A549 treated with dexamethasone at 1 μM for 4 hours (cell line): ENCODE measurements at places on chromosomes 3 and 15. TPM values are rescaled to one million over a fixed set of nuclear protein-coding genes. Genes with fewer than 3 reads are reported as not detected.

IQCH gene
- 1.0 to 2.1 TPM (median 1.6 TPM) in 5 replicates for total RNA-seq

FBXL2 gene
- 6.2 to 10.2 TPM (median 7.4 TPM) in 5 replicates for total RNA-seq

GLCE gene
- total RNA-seq = 14.5 to 17.2 TPM (median 17.1 TPM) in 5 replicates

CPLX3 gene
- total RNA-seq = 0.05 to 0.06 TPM in 2 of 5 replicates, not detected in the others

ILDR1 gene
- not detected in 5 replicates for total RNA-seq

TRH gene
- not detected in 5 replicates for total RNA-seq

IGSF11 gene
- total RNA-seq = 3.6 to 5.4 TPM (median 5.1 TPM) in 5 replicates

B3GNT5 gene
- total RNA-seq = 20.1 to 29.7 TPM (median 24.4 TPM) in 5 replicates

FBXL22 gene
- total RNA-seq = 0.14 to 0.49 TPM (median 0.27 TPM) in 5 replicates

CLRN1 gene
- not detected in 5 replicates for total RNA-seq

HAPLN3 gene
- 19.0 to 24.8 TPM (median 23.2 TPM) in 5 replicates for total RNA-seq

FETUB gene
- 0.13 to 0.38 TPM (median 0.23 TPM) in 5 replicates for total RNA-seq

PAQR9 gene
- 1.8 to 2.5 TPM (median 2.0 TPM) in 5 replicates for total RNA-seq

PLSCR5 gene
- total RNA-seq = not detected in 5 replicates

CRABP1 gene
- 1.3 to 2.2 TPM (median 1.6 TPM) in 5 replicates for total RNA-seq

TIGIT gene
- not detected in 5 replicates for total RNA-seq

ABHD14A gene
- total RNA-seq = 11.5 to 14.3 TPM (median 12.9 TPM) in 5 replicates

PLA2G4B gene
- total RNA-seq = 0.87 to 2.1 TPM (median 1.7 TPM) in 5 replicates

ADAMTS7 gene
- 4.5 to 10.6 TPM (median 8.4 TPM) in 5 replicates for total RNA-seq

GOLGA8G gene
- total RNA-seq = not detected in 5 replicates

C3orf22 gene
- not detected in 5 replicates for total RNA-seq

TGFBR2 gene
- 50.0 to 70.0 TPM (median 66.5 TPM) in 5 replicates for total RNA-seq
